Skeletal muscle tissue (tissue), 5 donors: ENCODE measurements at places on chromosomes 2 and 18. TPM values are rescaled to one million over a fixed set of nuclear protein-coding genes. Genes with fewer than 3 reads are reported as not detected.

The STPG4 gene
- not detected for total RNA-seq

The FBXO36 gene
- 2.1 TPM for total RNA-seq

The LCT gene
- total RNA-seq = not detected

The PDE1A gene
- total RNA-seq = 9.9 TPM

The CACNB4 gene
- 7.8 TPM for total RNA-seq

The MROH2A gene
- total RNA-seq = not detected

The MC4R gene
- 0.52 TPM for total RNA-seq
